ENCODE measurements at places on chromosomes 12 and 14.

GRCh38 chr12:83468988-83469908 lies 782.5 kb downstream of the TMTC2 start:
- DNase-seq: no peak

DNA sequence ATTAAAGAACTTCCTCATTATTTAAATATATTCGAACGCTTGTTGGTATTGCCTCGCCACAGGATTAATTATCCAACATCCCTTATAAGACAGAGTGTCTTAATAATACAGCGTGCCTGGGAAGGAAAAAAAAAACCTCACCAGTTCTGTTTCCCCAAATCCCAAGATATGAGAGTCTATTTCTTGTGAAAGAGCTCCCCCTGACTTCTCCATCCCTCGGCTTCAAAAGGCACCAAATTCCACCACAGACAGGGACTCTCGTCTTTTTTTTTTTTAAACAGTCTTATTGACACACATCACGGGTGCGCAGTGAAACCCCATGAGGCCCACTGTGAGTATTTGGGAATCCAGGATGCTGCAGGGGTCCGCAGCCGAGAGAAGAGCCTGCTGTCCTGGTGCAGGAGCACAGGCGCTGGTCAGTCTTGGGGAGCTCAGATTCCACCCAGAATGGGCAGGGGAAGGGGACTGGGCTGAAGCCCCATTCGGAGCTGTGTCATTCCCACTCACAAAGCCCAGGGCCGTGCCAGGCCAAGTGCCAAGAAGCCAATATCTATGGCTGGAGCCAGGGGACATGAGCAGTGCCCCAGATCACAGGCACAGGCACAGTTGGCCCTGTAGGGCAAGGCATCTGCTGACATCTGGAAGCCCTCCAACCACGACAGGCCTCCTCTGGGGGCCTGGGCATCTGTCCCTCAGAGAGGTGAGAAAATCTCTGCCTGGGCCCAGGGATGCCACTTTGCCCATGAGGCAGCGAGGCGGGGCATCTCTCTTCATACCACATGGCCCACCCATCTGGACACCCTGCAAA lies 71.9 kb downstream of the BCL11B start:
- DNase-seq: no peak

- no peak for DNase-seq
Observed at GRCh38 chr14:81018684-81019083, 63.3 kb downstream of the TSHR start.

DNA sequence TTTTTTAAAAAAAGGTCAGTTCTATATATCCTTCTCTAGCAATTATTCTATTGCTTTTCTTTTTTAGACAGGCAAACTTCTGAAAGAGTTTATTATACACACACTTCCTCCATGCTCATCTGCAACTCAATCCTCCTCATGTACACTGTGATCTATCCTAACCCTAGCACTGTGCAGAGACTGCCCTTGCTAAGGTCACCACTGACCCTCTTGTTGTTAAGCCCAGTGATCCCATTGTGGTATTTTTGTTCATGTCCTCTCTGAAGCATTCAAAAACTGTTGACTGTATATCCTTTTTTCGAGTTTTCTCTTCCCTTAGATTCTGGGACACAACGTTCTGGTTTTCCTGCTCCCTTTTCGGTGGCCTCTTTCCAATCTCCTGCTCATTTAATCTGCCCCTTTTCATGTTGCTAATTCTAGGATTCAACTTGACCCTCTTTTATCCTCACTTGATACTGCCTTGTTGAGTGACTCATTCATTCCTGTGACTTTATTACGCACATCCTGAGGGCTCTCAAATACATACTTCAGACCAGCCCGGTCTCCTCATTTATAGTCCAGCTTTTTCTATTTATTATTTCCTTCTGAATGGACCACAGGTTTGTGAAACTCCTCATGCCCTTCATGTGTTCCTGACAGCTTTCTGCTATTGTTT lies 53.9 kb upstream of the PTPRB start:
- no peak for DNase-seq

DNA sequence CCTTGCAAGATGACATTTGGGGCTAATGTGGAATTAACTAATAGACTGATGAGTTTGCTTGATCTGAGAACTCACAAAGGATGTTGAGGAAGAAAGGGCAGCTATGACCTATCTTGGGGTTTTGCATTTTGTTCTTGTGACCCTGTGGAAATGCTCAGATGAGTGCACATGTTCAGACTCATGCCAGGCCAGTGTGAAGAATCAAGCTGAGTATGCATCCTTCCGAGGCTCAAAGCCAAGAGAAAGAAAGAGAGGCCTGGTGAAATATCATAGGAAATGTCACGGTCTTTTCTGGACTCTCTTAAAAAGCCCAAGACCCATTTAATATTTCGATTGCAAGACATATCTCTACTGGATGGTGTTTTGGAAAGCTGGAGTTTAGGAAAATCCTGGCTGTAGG lies 96.3 kb downstream of the CACNA1C start:
- DNase-seq: no peak
